Fibroblast of skin of right quadriceps (primary cell): ENCODE measurements at places on chromosomes 4 and X.

DNA sequence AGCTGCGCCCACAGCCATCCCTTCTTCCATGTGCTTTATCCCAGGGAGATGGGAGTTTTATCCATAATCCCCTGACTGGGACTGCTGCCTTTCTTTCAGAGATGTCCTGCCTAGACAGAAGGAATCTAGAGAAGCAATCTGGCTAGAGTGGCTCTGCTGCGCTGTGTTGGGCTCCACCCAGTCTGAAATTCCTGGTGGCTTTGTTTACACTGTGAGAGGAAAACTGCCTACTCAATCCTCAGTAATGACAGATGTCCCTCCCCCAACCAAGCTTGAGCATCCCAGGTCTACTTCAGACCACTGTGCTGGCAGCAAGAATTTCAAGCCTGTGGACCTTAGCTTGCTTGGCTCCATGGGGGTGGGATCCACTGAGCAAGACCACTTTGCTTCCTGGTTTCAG is 116.9 kb upstream of the AR start:
- no peak for DNase-seq

- no peak for DNase-seq
These were observed 78.5 kb downstream of the CRMP1 start for GRCh38 chr4:5814421-5814820.

DNA sequence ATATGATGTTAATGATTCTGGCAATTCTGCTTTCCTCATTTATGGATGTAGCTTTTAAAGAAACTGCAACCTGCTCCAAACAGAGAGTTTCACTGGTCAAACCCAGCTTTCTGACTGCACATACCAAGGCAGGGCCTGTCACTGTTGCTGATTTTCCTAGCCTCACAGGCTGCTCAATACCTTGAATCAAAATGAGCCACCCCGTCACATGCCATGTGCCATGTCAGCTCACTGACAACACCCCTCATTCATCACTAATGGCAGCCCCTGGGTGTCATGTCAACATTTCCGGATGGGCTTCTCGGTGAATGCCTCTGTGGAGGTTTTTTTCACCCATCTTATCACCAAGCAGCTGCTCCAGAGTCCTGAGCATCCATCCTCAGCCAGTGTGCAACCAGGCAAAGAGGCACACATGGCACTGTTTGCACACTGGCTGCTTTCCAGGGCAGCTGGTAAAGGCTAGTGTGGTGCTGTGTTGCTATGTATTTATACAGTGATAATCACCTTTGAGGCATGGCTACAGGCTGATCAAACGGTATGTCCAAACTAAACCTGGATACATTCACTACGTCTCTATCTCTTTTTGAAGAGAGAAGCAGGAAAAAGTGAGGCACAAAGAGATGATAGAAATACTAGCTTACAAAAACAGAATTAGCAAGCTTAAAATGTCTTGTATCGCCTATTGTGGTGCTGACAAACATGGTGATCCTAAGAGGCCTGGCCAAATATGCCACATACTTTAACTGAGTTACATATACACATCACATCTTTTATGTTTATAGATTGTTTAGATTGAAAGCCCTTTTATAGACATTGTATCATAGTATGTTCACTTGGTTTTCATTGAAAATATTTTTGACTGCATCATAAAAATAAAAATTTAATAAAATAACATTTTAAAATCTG is 94.6 kb upstream of the INPP4B start:
- no peak for DNase-seq

GRCh38 chr4:31360786-31361185 is 640.6 kb downstream of the PCDH7 start:
- DNase-seq = peak; percentile 84

DNA sequence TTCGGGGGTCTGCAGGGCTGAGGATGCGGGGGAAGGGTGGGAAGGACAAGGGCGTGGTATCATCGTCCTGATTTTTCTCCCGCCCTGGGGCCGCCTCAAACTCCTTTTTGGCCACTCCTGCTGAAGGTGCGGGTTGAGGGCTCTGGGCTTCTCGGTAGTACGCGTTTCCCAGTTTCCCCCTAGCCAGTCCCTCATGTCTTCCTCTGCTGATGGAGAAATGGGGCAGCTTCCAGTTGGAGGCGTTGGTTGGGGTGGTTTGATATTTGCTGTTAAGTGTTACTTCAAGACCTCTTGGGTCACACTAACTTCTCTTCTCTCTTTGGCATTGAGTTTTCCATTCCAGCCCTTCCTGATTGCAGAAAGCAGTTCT is 482 bp downstream of the GSTCD start:
- peak; percentile 14 for DNase-seq

DNA sequence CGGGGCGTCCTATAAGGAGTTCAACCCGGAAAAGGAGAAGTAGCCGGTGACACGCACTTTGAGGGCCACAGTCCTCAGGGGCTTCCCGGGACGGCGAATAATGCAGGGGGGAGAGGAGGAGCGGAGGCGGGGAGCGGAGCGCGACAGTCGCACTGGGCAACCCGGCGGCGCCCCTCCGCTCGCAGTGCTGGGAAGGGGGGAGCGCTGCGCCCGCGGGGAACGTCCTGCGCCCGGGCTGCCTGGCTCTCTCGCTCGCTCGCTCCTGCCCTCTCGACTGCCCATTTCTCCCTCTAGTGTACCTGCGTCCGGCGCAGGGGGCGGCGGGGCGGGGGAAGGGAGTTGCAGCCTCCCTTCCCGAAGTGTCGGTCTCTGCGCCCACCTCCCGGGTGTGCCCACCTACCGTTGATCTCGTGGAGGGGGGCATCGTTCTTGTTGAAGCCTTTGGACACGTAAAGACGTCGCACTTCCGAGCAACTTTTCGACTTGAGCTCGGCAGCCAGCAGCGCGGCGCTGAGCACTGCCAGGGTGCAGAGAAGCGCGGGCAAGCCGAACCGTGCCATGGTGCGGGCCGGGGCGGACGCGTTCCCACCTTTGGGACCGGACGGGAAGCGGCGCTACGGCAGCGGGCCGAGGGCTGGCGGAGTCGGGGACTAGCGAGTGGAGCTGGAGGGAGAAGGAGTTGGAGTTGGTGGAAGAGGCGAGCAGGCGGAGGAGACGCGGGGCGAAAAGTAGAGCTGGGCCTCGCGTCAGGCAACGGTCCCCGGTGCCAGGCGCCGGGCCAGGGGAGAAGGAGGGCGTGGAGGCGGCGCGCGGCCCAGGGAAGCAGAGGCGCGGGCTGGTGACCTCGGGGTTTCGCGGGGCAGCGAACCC is 648 bp downstream of the GPC4 start:
- peak; percentile 10 for DNase-seq

DNA sequence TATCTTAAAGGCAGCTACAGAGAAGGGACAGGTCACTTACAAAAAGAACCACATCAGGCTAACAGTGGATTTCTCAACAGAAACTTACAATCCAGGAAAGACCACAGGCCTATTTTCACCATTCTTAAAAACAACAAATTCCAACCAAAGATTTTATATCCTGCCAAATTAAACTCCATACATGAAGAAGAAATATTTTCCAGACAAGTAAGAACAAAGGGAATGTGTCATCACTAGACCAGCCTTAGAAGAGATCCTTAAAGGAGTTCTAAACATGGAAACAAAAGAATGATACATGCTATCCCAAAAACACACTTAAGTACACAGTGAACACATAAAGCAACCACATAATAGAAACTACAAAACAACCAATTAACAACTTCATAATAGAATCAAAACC is 105.6 kb downstream of the ANXA10 start:
- DNase-seq = peak; percentile 27

DNA sequence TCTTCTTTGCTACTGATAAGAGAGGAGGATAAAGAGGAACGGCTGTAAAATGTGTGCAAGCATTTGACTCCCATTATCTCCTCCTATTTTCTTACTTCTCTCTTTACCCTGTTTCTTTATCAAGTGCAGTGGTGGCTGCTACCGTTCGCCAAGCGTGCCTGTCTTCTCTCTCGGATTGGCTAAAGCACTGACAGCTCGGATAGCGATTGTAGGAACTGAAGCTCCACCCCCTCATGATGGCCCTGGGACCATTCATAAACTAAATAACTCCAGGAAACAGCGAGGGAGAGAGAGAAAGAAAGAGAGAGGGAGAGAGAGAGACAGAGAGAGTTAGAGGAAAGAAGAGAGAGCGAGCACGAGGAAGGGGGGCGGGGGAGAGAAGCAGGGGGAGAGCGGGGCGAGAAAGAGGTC is 305 bp upstream of the MAB21L2 start:
- peak; percentile 72 for DNase-seq

DNA sequence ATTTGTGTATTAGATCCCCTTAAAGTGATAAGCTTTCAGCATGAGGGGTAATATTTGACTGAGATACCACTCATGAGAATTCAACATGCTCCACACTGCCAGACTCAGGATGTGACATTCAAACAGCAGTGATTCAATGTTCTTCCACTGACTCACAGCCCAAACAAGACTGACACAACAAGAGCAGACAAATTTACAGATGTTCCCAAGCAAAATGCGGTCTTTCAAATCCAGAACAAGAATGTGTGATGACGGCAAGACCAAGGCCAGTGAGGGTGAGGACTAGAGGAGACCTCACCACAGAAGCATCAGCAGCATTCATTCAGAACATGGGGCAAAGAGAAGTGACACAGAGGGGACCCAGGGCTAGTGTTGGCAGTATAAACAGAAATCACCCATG is 99.3 kb upstream of the GRIA3 start:
- DNase-seq = peak; percentile 71

- DNase-seq = no peak
These were observed 75.2 kb upstream of the EXOC1L start for GRCh38 chr4:55744369-55744768.

- no peak for DNase-seq
These were observed 697 bp downstream of the ZNF280C start for GRCh38 chrX:130267956-130268448.

DNA sequence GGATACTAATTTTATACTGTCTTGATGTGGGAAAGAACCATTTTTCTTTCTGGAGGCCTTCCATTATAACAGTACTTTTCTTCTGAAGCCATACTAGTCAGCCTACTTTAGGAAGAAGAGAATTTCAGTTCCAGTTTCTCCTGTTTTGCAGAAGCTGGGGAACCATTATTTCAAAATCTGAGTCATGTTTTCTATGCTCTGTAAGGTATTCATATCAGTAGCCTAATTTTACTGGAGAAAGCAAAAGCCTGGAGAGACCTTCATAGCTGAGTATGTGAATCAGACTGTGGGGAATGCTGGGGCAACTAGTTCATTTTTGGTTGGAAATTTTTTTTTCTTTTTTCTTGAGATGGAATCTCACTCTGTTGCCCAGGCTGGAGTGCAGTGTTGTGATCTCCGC is 22.4 kb downstream of the AFF1 start:
- DNase-seq = peak; percentile 81

DNA sequence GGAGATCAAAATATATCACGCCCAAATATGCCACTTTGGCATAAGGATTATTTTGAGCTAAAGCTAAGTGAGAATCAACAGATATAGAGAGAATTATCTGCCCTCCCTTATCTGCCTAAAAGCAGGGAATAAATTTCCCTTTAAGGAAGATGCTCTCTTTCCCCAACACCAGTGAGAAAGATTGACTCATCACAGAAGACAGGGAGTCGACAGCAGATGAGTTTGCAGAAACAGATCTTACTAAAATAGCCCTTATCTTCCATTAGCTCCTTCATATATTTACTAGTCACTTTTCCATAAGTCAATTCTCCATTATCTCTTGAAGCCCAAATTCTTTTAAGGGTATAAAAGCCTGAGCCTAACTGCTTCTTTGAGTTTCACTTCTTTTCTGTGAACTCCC is 156.6 kb downstream of the CAMK2D start:
- DNase-seq = peak; percentile 21

DNA sequence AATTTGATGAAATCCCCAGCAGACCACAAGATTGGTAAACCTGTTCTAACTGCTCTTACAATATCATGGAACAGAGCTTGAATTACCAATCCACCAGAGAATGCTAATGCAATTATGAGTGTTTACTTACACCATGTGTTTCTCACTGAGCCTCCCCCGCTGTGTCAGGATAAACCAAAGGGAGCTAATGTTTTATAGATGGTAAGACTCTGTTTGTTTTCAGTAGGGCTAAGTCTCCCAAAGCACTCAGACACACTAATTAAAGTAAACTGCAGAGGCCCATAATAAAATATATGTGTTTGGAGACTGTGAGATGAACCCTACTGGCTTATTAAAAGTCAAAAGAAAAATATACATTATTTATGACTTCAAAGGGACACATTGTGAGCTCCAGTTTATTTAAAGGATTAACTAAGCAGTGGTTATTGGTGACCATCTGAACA is 261.7 kb upstream of the FAM241A start:
- DNase-seq = peak; percentile 48

DNA sequence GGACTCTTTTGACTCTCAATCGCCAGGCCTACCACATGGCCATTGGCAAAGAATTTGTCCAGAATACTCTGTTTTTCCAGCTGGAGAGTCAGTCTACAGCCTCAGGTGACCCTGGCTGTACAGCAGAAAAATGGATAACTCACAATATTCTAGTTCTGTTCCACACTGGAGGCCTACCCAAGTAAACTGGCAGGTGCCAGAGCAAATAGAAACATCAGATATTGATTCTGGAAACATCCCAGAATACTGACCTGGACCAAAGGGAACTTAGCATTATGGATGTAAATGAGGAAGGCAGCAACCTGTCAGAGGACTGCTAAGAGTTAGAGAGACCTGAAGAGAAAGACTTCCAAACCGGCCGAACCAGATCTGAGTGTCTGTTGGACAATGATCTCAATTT is 147.9 kb upstream of the SMAD1 start:
- DNase-seq = no peak

DNA sequence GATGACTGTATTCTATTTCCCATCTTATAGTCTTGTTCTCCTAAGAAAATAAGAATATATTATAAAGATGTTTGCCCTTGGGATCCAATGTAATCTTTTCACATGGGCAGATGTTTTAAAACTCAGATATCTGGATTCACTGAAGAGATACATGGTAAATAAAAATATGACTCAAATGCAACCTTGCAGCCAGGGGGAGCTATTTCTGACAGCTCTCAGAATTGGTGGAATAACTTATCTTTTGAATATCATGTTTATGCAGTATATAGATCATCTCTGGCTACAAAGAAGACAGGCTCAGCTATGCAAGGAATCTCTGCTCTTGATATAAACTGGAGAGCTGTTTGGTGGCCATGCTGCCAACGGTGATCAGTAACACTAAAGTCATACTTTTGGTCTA is 274.7 kb downstream of the GLUD2 start:
- no peak for DNase-seq

- DNase-seq = no peak
These were observed 60.9 kb downstream of the ADGRA3 start for GRCh38 chr4:22454955-22455354.

GRCh38 chrX:9635368-9635767 is 130.3 kb downstream of the GPR143 start:
- no peak for DNase-seq

- no peak for DNase-seq
These were observed 11.5 kb upstream of the NKX1-1 start for GRCh38 chr4:1417522-1418390.

DNA sequence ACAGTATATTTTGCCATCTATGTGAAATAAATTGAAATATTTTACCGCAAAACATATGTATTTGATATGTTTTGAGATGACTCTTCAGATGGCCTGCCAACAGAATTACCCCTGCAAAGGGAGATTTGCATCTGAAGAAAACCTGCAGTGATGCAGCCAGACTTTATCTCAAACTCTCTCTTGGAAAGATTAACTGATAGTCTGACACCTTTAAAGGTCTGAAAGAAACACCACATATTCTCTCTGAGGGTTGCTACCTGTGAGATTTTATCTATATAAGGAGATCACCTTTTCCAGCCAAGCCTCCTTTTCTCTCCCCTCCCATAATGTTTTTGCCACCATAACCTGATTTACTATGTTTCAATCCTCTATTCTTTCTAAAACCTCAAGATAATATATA is 1106.3 kb upstream of the IGFBP7 start:
- DNase-seq = no peak

GRCh38 chrX:103773445-103773844 is 3.2 kb upstream of the PLP1 start:
- DNase-seq = no peak

- no peak for DNase-seq
These were observed 518 bp downstream of the PRDM8 start for GRCh38 chr4:80197601-80198440.
